ENCODE measurements at places on chromosomes 1 and 21.

- H3K36me3 ChIP-seq = no peaks in the 10 kb centered on the region
- no peak for DNase-seq
- H3K27ac ChIP-seq = no peak overlapping the region
- no peaks in the 10 kb centered on the region for H3K4me1 ChIP-seq
These were observed 9.3 kb downstream of the C1QB start for GRCh38 chr1:22662318-22662717.

GRCh38 chr1:156602557-156602993 lies 1.3 kb upstream of the GPATCH4 start:
- DNase-seq = no peak
- peaks cover 16% of the 10 kb centered on the region for H3K4me1 ChIP-seq
- no peaks in the 10 kb centered on the region for H3K27me3 ChIP-seq
- H3K27ac ChIP-seq = no peak overlapping the region
- H3K4me3 ChIP-seq = no peak overlapping the region

DNA sequence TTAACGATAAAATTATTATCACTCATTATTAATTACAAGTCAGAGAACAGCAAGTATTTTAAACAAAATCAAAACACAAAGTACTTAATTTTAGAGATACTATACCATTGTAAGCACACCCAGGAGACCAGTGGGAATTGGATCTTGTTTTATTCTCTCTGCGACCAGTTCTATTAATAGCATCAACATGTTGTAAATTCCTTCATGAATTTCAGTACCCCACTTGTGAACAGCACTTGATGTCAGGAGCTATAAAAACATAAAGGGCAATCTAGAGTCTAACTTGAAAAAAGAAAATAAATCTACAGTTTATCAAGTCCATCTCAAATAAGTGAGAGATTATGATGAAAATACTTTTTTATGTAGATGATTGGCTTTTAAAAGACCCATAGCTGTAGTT lies 42.9 kb downstream of the USP24 start:
- peaks cover 13% of the 10 kb centered on the region for H3K36me3 ChIP-seq
- H3K27me3 ChIP-seq = no peaks in the 10 kb centered on the region
- no peaks in the 10 kb centered on the region for H3K4me1 ChIP-seq
- no peak for DNase-seq
- H3K4me3 ChIP-seq = no peak overlapping the region

GRCh38 chr1:187143783-187144182 lies 315.0 kb downstream of the PLA2G4A start:
- no peaks in the 10 kb centered on the region for H3K27me3 ChIP-seq
- H3K36me3 ChIP-seq = no peaks in the 10 kb centered on the region
- DNase-seq = no peak
- no peaks in the 10 kb centered on the region for H3K4me1 ChIP-seq
- H3K27ac ChIP-seq = no peak overlapping the region

DNA sequence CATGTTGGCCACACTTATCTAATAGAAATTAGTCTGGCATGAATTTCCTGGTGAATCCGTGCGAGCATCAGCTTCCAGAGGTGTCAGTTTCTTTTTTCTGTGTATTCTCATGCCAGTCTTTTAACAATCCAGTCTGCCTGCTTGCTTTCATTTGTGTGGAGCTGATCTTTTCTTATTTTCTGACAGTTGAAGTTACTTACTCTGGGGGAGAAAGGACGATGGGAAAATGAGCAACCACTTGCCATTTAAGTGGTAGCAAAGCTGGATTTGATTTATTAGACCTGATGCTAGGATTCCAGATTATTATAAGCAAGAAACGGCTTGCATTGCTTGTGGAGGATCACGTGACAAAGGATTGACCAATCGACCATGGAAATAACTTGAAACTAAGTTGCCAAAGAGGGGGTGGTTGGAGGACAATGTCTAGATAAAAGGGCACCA lies 24.3 kb upstream of the APP start:
- H3K36me3 ChIP-seq = no peaks in the 10 kb centered on the region
- no peaks in the 10 kb centered on the region for H3K27me3 ChIP-seq
- no peak overlapping the region for H3K27ac ChIP-seq
- H3K4me1 ChIP-seq = no peaks in the 10 kb centered on the region
- no peak for DNase-seq

- DNase-seq = no peak
- H3K27me3 ChIP-seq = no peaks in the 10 kb centered on the region
- no peak overlapping the region for H3K27ac ChIP-seq
- no peak overlapping the region for H3K4me3 ChIP-seq
- H3K36me3 ChIP-seq = no peaks in the 10 kb centered on the region
These were observed 315.5 kb downstream of the GPATCH2 start for GRCh38 chr1:217315346-217315745.

- H3K4me1 ChIP-seq = peaks cover 18% of the 10 kb centered on the region
- DNase-seq = peak; percentile 96
- no peaks in the 10 kb centered on the region for H3K27me3 ChIP-seq
These were observed 183.3 kb upstream of the TMEM51 start for GRCh38 chr1:14970115-14970798.

DNA sequence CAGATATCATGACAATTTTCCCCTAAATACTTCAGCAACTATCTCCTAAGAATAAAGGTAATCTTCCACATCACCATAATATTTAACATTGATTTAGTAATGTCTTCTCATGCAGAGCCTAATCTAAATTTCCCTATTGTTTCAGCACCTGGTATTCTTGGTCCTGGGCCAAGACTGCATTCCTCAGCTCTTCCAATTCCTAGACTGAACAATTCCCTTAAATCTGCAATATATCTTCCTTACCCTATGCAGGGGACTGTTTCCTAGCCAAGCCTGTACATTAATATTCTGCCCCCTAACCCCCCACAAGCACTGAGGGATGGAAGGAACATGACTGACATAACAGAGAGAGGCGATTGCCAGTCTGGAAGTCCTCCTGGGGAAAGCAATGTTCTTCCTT lies 28.7 kb upstream of the DISP1 start:
- H3K36me3 ChIP-seq = no peaks in the 10 kb centered on the region
- H3K4me3 ChIP-seq = no peak overlapping the region
- H3K27me3 ChIP-seq = peaks cover 13% of the 10 kb centered on the region
- H3K4me1 ChIP-seq = no peaks in the 10 kb centered on the region
- no peak overlapping the region for H3K27ac ChIP-seq
